ENCODE measurements at places on chromosomes 7 and 10. TPM values are rescaled to one million over a fixed set of nuclear protein-coding genes. Genes with fewer than 3 reads are reported as not detected.

KCND2 gene
- total RNA-seq, result 0.03 TPM

KLLN gene
- 2.1 TPM for total RNA-seq

APBB1IP gene
- total RNA-seq, result not detected

OR6V1 gene
- total RNA-seq, result not detected

GBX1 gene
- total RNA-seq, result not detected

HPSE2 gene
- total RNA-seq, result not detected

SLC26A3 gene
- not detected for total RNA-seq

ANKRD2 gene
- total RNA-seq, result 3.1 TPM

ANXA8 gene
- total RNA-seq, result not detected

NODAL gene
- not detected for total RNA-seq

SPDYE5 gene
- total RNA-seq, result not detected

KLF14 gene
- total RNA-seq, result not detected

AUTS2 gene
- 7.4 TPM for total RNA-seq

Data from NCI-H460 (cell line).